ENCODE measurements at places on chromosomes 2 and 18.

DNA sequence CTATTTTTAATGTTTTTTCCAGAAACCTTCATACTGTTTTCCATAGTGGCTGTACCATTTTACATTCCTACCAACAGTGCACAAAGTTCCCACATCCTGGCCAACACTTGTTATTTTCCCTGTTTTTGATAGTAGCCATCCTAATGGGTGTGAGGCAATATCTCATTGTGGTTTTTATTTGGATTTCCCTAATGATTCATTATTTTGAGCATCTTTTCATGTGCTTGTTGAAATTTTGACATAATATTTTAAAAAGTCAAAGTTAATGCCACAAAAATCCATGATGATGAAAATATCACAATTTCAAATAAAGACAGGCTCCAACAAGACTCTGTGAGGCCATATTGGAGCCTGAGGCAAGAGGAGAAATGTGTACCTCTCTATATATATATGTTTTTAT is 50.2 kb downstream of the VWA3B start:
- no peak for DNase-seq

DNA sequence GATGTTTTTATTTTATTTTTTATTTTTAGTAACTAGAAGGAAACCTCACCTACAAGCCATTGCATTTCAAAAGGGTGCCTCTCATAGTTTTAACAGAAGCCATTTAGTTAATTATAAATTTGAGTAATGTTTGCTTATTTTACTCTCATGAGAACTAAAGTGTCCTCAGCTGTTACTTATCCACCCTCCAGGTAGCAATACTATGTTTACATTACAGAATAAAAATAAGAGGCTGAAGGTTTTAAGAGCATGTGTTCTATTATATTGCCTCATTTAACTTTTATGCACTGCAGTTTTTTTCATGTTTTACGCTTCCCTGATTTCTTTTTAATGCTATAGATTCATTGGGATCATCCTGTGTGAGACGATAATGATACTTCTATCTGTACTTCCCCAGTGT is 235.5 kb downstream of the THSD7B start:
- DNase-seq = no peak

GRCh38 chr2:48532824-48533223 is 2.9 kb downstream of the STON1 start:
- DNase-seq = no peak

GRCh38 chr2:157746234-157746950 is 117.7 kb upstream of the ACVR1C start:
- no peak for DNase-seq

DNA sequence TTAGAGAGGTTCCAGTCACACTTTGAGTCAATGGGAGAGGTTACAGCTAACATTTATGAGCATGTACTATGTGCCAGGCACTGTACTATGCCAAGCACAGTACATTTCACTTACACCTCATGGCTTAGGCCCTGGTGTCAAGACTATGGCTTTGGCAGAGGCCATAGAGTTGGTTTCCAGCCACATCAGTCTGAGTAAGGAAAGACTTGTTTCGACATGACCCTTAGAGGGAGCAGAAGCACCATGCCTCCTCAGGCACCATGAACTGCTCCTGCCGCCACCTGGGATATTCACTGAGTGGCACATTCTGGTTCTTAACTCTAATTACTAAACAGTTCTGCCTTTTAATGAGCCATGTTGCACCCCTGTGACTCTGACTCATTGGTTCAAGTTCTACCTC is 12.7 kb downstream of the DGUOK start:
- peak; percentile 15 for DNase-seq

DNA sequence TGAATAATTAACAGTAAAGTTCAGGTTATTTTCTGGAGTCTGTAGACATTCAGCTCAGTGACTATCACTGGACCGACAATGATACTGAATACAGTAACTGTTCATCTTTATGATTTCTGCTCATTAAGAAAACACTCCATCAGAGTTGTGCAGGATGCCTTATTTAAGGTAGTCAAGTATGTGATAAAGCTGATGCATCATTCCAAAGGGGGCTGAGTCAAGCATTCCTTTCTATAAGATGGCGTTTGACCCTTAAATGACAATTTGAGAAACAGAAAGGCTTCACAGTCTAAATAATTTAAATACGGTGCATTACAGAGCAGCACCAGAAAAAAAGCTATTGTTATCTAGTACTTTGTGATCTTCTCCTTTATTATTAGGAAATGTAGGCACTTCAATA is 131.1 kb downstream of the CDH2 start:
- DNase-seq = no peak

GRCh38 chr2:157691695-157692094 is 63.0 kb upstream of the ACVR1C start:
- no peak for DNase-seq

DNA sequence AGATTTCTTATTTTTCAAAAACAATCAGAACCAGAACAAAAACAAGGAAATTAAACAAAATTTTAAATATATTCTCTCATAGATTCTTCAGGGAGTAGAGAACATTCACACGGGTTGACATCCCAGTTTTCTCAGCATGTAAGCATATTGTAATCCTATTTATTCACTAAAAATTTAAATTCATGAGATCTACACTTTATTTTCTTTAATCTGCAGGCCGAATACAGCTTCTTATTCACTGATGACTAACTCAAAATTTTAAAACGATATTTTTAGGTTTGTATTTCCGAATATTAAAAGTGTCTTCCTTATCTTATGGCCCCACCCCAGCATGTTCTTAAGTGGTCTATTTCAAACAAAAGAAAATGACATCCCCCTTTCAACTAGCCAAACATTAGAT is 262.4 kb downstream of the MEIS1 start:
- DNase-seq = no peak

GRCh38 chr18:48673853-48674721 is 135.3 kb downstream of the CTIF start:
- DNase-seq = no peak

DNA sequence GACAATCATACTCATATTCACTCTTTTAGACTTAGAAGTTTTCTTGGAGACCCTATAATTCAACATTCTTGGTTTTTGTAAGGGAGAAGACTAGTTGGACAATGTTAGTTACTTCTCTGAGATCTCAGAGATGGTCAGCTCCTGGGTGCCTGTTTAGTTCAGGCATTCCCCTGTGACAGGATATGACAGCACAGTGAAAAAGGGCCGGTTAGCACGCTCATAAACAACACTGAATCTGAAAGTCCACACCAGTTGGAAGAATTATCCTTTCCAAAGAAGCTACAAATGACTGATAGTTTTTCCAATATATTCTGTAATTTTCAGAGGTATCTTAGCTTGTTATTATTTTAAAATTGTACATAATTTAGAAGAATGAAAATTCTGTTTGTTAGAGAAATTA is 75.7 kb downstream of the ADAM23 start:
- DNase-seq = no peak

DNA sequence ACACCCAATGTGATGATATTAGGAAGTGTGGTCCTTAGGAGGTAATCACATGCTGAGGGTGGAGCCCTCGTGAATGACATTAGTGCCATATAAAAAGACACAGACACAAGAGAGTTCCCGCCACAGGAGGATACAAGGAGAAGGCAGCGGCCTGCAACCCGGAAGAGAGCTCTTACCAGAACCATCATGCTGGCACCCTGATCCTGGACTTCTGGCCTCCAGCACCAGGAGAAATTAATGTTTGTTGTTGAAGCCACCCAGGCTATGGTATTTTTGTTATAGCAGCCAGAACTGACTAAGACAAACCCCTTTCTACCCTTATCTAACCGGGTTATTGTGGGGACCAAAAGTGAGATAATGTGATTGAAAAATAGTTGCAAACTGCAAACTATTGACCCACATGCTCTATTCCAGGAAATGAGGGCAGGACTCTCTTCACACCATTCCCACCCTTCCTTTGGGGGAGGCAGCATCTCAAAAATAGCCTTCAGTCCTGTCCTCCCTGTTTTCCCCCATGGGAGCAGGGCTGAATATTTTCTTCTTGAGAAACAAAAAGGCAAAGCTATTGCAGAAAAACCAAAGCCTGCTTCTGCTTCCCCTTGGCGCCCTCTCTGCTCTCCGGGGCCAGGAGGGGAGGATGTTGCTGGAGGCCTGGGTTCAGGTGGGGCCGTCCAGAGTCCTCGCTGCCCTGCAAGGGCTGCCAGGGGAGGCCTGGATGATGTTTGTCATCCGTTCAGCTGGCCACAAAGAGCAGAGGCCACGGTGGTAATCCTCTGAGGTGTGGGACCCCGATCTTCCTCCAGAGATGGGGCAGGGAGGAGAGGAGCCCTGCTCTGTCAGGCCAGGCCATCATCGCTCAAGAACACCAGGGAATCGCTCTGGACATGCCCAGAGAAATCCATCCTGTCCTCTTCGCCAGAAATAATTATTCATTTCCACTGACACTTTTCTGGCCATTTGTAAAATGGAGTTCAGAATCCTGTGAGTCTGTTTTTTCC is 73.8 kb upstream of the HAAO start:
- no peak for DNase-seq

DNA sequence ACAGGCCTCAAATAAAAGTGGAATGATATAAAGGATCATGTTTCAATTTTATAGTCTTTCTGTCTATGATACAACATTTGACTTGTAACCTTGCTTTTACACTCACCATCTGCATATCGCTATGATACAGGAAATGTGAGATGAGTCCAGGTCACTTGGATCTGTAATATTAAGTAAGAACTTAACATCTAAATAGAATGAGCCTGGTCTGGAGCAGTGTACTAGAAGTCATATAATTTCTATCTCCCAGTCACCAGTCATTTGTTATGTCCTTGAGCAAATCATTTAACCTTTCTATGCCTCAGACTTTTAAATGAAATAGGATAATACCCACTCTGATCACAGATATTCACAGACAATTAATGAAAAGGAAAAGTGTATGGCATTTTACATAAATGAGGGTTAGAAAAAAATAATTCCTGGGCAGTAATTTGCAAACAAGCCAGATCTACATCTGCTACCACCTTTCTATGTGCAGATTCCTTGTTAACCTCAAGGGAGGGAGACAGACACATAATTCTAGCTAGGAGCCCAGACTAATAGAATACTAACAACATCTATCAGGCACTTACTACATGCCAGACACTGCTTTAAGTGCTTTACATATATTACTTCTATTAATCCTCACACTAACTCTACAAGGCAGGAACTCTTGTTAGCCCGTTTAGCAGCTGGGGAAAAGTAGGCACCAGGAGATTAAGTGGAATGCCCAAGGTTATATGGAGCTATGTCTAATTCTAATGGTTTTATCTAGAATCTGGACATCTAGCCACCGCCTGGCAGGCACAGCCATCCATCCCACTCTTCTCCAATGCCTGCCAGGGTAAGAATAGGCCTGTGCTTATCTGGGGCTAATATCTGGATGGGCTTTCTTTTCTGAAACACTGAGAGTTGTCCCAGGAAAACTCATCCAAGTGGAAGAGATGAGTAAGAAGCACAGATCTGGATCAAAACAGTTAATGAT is 313.6 kb upstream of the CDH20 start:
- DNase-seq = no peak

GRCh38 chr2:121670181-121670580 is 20.9 kb upstream of the CLASP1 start:
- DNase-seq = no peak

DNA sequence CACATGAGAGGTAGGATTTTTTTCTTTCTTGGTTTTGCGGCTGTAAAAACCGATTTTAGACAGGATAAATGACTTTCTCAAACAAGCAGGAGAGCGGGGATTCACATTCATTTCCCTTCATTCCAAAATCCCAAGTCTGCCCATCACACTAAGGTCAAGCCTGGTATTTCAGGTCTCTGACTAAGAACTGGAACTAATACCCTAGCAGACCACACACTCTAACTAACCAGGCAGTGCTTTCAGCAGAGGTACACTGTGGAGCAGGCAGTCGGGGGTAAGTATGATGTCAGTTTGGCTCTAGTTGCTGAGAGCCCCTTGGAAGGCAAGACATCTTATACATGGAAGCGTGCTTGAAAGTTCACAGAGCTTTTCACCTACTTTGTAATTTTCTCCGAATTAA is 128.1 kb upstream of the LHCGR start:
- DNase-seq = no peak

- no peak for DNase-seq
Observed at GRCh38 chr2:130365075-130365474, 9.2 kb downstream of the PTPN18 start.

DNA sequence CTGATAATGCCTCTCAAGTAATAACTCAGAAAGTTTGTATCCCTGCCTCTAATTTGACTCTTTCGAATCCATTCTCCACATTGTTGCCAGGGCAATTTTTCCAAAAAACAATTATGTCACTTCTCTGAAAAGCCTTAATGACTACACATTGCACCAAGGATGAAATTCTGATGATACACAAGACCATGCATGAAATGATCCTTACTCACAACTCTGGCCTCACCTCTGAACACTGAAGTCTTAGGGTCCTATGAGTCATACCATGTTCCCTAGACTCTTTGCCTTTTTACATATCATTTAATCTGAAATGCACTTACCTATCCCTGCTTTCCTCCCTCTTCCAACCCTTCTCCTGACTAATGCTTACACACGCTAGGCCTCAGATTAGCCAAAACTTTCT is 51.0 kb downstream of the WDPCP start:
- DNase-seq = no peak

DNA sequence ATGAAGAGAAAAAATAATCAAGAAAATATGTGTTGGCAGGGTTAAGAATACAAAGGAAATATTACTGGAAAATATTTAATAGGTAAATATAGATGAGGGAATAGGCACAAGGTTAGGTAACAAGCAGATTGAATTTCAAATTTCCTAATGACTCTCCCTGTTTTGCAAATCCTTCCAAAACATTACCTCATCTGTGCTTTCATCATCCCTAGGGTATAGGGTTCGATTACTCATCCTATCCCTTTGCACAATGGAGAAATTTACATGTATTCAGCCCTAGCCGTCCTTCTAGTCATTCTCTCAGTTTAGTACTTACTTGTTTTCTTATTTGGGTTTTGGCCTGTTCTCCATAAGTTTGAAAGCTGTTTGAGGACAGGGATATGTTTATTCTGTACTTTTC is 864.6 kb upstream of the FSHR start:
- DNase-seq = no peak

DNA sequence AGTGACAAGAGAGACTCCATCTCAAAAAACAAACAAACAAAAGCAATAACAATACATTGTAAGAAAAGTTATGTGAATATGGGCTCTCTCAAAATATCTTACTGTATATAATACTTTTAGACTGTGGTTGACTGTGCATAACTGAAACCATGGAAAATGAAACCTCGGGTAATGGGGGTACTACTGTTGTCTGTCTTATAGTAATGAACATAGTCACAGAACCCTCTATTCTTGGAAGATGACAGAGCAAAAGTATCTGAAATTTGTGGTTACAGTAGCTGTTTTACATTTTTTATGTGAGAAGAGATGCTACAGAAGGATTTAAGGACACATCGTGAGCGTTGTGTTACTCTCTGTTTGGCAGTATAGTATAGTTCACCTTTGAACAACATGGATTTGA is 60.5 kb downstream of the MAP4K4 start:
- DNase-seq = no peak

DNA sequence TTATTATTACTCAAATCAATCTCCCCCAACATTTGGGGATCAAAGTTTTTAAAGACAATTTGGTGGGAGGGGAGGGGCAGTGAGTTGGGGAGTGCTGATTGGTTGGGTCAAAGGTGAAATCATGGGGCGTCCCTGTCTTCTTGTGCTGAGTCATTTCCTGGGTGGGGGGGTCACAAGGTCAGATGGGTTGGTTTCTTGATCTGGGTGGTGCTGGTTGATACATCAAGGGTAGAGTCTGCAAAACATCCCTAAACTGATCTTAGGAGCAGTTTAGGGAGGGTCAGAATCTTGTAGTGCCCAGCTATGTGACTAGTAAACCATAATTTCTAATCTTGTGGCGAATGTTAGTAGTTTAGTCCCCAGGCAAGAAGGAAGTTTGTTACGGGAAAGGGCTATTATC is 67.4 kb downstream of the MOGAT1 start:
- DNase-seq = no peak
